ENCODE measurements at places on chromosomes 2 and 18.
A peak's percentile ranks its signal among the peaks of the same experiment; 100 is the strongest.

DNA sequence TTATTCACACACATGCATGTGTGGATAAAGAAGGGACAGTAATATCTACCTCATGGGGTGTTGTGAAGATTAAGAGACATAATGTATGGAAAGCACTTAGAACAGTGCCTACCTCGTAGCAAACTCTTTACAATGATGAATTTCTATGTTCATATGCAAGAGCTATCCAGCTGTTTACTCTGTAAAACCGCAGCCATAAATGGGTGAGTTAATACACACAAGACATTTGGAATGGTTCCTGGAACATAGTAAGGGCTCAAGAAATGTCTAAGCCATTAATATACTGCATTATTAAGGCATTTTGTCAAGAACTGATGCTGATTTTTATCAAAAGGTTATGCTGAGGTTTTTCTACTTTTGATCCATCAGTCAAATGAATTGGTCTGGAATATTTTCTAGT is 1076.2 kb downstream of the TSN start:
- no peak overlapping the region for H3K27ac ChIP-seq
- H3K27me3 ChIP-seq, result no peaks in the 10 kb centered on the region
- no peak overlapping the region for H3K4me3 ChIP-seq
- H3K36me3 ChIP-seq, result no peaks in the 10 kb centered on the region

GRCh38 chr18:6792391-6792790 is 62.9 kb downstream of the ARHGAP28 start:
- no peaks in the 10 kb centered on the region for H3K27me3 ChIP-seq
- no peaks in the 10 kb centered on the region for H3K4me1 ChIP-seq
- H3K36me3 ChIP-seq, result no peaks in the 10 kb centered on the region
- no peak for DNase-seq
- no peak overlapping the region for H3K4me3 ChIP-seq

- H3K27me3 ChIP-seq, result no peaks in the 10 kb centered on the region
- no peak overlapping the region for H3K4me3 ChIP-seq
- no peak overlapping the region for H3K27ac ChIP-seq
- DNase-seq, result no peak
- no peaks in the 10 kb centered on the region for H3K4me1 ChIP-seq
Observed at GRCh38 chr18:73563901-73564472, 583.6 kb downstream of the FBXO15 start.

GRCh38 chr2:204268458-204268857 is 276.8 kb upstream of the PARD3B start:
- no peaks in the 10 kb centered on the region for H3K36me3 ChIP-seq
- H3K4me3 ChIP-seq, result no peak overlapping the region

DNA sequence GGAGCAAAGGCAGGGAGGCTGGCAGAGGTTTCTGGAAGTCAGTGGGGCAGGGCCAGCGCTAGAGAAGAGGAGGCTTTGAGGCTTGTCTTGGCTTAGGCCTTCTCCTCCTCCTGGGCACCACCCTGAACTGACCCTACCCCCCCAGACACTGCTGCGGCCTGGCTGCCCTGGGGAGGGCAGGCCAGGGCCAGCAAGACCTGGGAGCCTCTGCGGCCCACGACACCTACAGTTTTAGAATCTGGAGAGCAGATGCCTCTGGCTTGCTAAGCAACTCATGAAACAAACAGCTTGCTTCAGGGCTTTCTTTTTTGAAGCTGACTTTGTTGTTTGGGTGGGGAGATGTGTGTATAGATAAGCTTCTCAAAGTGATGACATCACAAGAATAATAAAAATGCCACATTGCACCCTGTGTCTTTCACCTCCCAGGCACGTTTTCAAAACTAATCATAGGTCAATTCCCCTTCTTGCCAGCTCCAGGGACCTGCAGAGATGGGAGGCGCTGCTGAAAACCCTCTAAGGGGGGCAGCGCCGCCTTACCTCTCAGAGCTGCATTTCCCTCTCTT is 46.2 kb upstream of the SMAD7 start:
- no peaks in the 10 kb centered on the region for H3K27me3 ChIP-seq
- H3K27ac ChIP-seq, result peak overlapping the region; percentile 48
- DNase-seq, result peak; percentile 29

GRCh38 chr18:9433671-9434121 is 41.6 kb upstream of the RALBP1 start:
- H3K4me3 ChIP-seq, result no peak overlapping the region
- no peaks in the 10 kb centered on the region for H3K4me1 ChIP-seq
- H3K27me3 ChIP-seq, result no peaks in the 10 kb centered on the region
- no peaks in the 10 kb centered on the region for H3K36me3 ChIP-seq
- H3K27ac ChIP-seq, result no peak overlapping the region

DNA sequence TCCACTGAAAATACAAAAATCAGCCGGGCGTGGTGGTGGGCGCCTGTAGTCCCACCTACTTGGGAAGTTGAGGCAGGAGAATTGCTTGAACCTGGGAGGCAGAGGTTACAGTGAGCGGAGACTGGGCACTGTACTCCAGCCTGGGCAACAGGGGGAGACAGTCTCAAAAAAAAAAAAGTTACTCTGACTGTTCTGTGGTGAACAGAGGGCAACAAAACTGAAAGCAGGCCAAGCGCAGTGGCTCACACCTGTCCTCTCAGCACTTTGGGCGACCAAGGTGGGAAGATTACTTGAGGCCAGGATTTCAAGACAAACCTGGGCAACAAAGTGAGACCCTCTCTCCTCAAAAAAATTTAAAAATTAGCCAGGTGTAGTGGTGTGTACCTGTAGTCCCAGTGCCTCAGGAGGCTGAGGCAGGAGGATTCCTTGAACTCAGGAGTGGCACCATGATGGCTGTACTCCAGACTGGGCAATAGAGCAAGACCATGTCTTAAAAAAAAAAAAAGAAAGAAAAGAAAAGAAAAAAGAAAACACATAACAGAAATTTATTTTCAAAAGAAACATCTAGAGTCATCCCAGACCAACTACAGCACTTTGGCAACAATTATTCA is 13.6 kb upstream of the RTN4 start:
- peak; percentile 25 for DNase-seq
- H3K27ac ChIP-seq, result no peak overlapping the region
- no peaks in the 10 kb centered on the region for H3K27me3 ChIP-seq

- no peak for DNase-seq
- no peak overlapping the region for H3K27ac ChIP-seq
- H3K4me3 ChIP-seq, result no peak overlapping the region
- peaks cover 82% of the 10 kb centered on the region for H3K36me3 ChIP-seq
- no peaks in the 10 kb centered on the region for H3K4me1 ChIP-seq
Observed at GRCh38 chr2:128299628-128300027, 19.0 kb downstream of the HS6ST1 start.

GRCh38 chr2:109126501-109126860 is 2.5 kb upstream of the SH3RF3 start:
- H3K4me1 ChIP-seq, result peaks cover 11% of the 10 kb centered on the region
- H3K36me3 ChIP-seq, result no peaks in the 10 kb centered on the region

GRCh38 chr2:25228848-25229278 is 60.5 kb upstream of the POMC start:
- no peaks in the 10 kb centered on the region for H3K4me1 ChIP-seq
- DNase-seq, result peak; percentile 51
- no peaks in the 10 kb centered on the region for H3K27me3 ChIP-seq
- no peak overlapping the region for H3K27ac ChIP-seq
- H3K4me3 ChIP-seq, result no peak overlapping the region
- H3K36me3 ChIP-seq, result peaks cover 26% of the 10 kb centered on the region

GRCh38 chr2:163604941-163605555 is 130.8 kb downstream of the FIGN start:
- H3K36me3 ChIP-seq, result no peaks in the 10 kb centered on the region
- no peak for DNase-seq
- H3K4me1 ChIP-seq, result no peaks in the 10 kb centered on the region
- H3K27me3 ChIP-seq, result no peaks in the 10 kb centered on the region

DNA sequence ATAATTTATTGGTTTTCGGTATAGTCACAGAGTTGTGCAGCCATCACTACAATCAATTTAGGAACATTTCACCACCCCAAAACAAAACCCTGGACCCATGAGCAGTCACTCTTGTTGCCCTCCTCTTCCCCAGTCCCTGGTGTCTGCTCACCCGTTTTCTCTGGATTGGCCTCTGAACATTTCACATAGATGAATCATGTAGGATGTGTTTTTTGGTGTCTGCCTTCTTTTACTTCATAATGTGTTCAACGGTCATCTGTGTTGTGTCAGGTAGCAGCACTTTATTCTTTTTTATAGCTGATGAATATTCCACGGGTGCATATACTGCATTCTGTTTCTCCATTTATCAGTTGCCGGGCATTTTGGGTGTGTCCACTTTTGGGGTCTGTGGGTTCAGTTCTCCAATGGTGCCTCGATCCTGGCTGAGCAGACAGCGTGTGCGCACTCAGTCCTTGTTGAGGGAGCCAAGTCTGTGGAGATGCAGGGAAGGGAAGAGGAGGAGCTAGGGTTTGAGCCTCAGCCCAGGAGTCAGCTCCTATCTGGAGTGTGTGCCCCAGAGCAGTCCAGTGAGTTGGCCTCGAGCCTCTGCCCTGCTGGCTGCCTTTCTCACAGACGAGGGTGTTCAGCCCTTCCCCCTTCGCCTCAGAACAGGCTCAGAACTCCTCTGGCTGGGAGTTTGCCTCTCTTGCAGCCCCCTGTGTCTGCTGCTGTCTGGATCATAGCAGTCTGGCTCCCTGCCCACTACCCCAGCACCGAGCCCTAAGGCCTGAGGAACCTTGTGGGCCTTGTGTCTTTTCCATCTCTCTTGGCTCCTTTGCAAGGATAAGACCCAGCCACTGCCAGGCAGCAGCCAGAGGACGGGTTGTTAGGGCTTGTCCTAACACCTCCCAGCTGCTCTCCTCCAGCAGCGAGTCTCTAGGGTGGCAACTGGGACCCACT is 18.0 kb downstream of the C2orf74 start:
- H3K36me3 ChIP-seq, result peaks cover 62% of the 10 kb centered on the region
- peaks cover 69% of the 10 kb centered on the region for H3K4me1 ChIP-seq
- H3K27ac ChIP-seq, result peak overlapping the region; percentile 38

DNA sequence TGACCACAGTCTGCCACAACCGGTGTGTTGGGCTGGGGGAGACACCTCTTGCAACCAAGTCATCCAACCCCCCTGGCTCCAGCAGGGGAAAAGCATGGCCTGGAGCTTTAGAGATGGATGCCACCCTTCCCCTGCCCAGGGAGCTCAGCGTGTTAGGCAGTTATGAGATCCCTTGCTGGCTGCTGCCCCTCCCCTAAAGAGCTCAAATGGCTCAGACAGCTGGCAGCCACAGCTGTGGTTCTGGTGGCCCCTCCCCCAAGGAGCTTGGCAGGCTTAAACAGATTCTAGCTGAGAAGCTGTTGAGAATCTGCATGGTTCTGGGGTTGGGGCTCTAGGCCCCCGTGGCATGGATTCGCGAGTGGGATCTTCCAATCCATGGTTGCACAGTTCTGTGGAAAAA is 64.7 kb downstream of the TEX51 start:
- no peak overlapping the region for H3K4me3 ChIP-seq
- peaks cover 11% of the 10 kb centered on the region for H3K27me3 ChIP-seq
- no peaks in the 10 kb centered on the region for H3K4me1 ChIP-seq
- no peak overlapping the region for H3K27ac ChIP-seq
- no peaks in the 10 kb centered on the region for H3K36me3 ChIP-seq
- peak; percentile 14 for DNase-seq

Measured in DND-41 (cell line).